ENCODE measurements at places on chromosomes 5 and 9.

DNA sequence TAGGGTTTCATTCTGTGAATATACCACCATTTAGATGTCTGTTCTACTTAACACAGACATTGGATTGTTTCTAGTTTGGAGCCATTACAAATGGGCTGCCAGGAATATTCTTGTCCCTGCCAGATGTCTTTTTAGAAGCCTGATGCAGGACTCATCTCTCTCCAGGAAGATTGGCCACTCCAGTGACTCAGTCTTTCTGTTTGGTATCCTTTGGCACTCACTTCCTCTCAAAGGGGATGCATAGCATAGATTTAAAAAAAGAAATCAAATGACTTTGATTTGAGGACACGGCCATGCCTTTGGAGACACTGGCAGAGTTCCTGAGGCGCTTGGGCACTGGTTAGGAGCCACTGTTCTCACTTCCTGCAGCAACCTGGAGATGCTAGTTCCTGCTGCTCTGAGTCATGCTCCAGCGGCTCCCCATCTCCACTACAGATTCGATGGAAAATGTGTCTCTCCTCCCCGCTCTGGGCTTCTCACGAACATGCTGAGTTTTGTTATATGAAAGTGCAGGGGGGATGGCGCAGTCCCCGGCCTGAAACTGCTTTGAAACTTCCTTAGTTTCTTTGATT lies 3.5 kb upstream of the ZNF366 start:
- DNase-seq: peak; percentile 8

DNA sequence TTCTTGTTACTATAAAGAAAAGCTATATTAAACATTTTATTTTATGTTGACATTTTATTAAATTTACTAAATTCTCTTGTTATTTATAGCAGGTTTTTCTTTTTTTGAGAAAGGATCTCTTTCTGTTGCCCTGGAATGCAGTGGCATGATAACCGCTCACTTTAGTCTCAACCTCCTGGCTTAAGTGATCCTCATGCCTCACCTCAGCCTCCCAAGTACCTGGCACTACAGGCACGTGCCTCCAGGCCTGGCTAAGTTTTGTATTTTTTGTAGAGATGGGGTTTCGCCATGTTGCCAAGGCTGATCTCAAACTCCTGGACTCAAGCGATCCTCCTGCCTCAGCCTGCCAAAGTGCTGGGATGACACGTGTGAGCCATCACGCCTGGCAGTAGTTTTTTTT lies 280.2 kb upstream of the C9orf72 start:
- DNase-seq: no peak

DNA sequence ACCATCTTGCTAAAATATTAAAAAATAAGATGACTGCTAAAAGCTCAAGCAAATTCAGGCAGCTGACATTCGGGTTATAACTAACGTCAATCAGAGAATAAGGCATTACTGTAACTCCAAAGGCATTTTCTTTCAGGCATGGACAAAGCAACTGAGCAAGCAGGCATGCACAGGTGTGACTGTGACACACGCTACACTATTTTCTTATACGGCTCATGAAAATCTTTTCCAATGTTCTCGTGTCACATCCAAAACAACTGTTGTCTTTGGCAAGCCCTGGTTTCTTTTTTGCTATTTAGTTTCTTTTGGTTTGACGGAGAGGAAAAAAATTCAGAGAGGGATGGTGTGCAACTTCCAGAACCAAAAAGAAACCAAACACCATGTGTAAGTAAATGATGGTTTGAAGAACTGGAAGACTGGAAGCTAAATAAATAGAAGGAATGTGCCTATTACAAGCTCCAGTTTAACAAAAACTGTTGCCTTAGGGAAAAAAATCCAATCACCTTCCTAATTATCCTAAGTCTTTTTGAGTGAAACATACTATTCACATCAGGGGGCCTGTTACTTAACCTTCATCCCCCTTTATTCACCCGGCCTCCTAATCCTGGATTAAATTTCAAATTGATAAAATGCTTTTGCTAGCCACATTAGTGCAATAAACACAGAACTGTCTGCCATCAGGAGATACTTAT lies 277.6 kb downstream of the PSAT1 start:
- no peak for DNase-seq

- no peak for DNase-seq
These were observed 26.9 kb downstream of the RAI14 start for GRCh38 chr5:34682926-34683623.

DNA sequence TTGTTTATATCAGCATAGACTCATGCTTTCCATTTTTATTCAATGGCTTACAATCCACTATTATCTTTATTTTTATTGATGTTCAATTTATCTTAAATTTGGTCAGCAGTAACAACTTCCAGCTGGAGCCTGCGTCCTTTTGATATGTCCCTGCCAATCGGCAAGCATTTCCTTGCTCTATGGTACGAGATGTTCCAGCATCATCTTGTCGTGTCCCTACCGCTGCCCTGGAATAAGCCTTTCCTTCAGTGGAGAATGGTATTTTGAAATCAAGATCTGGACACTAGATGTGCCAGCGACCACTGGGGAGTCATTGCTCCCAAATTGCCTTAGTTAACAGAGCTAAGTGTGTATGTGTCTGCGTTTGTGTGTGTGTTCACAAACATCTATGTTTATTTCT lies 151.6 kb upstream of the RGMB start:
- no peak for DNase-seq

DNA sequence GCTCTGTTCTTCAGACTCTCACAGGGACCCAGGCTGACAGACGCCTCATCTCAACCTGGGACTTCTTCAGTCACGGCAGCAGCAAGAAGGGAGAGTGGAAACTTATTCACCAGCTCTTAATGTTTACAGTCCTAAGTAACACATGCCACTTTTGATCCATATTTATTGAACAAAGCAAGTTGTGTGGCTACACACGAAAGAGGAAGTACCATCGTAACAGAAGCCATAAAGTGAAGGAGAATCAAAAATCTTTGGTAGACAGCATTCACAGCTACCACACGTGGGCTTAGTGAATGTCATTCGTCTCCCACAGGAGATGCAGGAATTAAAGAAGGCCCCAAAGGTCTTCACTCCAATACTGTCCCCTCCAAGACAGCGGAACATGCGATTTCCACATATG lies 582.6 kb downstream of the CETN3 start:
- no peak for DNase-seq

Data from stimulated activated CD4-positive, alpha-beta T cell treated with anti-CD3 and anti-CD28 coated beads, Interleukin-1b, Interleukin-23, amount 100 ng/mL, for 48 hours (primary cell).